Upper lobe of right lung (tissue), 1 donor: ENCODE measurements at places on chromosomes 5 and 9.

DNA sequence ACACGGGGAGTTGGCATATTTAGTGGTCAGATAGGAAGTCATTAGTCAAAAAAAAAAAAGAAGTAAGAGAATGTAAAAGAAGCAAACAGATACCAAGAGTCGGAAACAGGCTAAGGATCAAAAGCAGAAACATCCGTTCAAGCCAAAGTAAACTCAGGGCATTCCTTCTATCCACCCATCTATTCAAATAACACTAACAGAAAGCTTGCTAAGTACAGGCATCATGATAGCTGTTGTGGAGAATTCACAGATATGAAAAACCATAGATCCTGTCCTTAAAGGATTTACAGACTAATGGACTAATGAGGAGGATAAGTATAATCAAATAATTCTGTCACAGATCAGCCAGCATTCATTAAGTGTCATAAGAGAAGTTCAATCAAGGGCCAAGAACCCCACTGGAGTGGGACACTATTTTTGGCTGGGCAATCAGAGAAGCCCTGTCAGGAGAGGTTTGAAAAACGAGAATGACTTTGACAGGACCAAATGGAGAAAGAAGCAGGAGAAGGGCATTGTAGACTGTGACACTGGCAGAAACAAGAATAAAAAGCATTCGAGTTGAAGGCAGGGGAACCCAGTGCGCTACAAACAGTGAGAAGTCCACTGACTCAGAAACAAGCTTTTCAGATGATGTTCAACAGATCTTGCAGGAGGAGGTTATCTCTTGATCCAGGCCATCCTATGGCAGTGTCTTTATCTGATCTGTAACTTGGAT lies 154.2 kb upstream of the TSLP start:
- no peak for DNase-seq

- DNase-seq, result no peak
Observed at GRCh38 chr9:91795598-91796241, 154.3 kb downstream of the ROR2 start.

GRCh38 chr5:59819806-59820205 lies 73.7 kb downstream of the PDE4D start:
- no peak for DNase-seq

DNA sequence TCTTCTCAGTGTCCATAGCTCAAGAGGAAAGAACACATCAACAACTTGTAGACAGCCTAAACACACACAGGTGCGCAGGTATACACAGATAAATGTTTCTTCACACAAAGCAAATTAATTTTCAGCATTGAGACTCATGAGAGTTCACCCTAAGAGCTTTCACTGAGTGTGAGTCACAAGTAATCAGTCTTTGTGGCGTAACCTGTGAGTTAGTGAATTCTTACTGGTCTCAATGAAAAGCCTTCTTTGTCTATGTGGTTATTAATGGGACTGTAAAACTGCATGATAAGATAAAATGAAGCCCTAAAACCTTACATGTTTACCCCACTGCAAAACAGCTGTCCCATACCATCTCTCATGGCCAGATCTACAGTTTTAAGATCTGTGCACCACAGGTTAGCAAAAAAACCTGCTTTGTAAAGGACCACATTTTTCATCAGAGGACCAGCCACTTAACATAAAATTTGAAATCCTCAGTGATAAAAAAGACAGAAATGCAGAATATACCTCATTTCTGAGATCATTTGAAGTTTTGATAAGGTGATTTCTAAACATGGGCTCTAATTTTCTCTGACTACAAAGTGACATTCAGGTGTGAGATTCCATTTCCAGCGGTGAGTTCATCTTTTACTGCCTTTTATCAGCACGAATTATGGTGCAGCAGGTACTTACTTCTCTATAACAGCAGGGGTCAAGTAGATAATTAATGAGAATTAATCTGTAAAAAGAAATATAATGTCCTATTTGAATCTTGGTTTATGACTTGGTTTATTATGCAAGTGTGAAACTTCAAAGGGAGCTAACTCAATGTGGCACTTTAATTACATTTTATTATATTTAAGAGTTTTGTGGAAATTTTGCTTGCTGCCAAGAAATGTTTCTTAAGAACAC lies 335.7 kb upstream of the PIK3R1 start:
- DNase-seq, result no peak

DNA sequence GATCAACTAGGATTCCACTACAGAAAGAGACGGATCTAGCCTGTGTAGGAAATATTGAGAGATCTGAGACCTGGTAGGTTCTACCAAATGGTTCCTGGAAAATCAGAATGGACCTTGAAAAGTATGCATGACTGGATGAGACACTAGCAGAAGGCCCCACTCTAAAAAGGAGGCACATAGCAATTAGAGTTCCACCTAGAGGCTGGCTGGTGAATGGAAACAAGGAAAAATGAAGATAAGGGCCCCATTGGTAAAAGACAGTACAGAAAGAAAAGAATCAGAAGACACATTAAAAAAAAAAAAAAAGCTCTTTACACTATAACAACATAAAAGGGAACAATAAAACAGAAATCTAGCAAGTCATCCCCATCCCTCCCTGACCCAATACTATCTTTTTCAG lies 518.5 kb downstream of the NR2F1-AS1 start:
- DNase-seq, result no peak

DNA sequence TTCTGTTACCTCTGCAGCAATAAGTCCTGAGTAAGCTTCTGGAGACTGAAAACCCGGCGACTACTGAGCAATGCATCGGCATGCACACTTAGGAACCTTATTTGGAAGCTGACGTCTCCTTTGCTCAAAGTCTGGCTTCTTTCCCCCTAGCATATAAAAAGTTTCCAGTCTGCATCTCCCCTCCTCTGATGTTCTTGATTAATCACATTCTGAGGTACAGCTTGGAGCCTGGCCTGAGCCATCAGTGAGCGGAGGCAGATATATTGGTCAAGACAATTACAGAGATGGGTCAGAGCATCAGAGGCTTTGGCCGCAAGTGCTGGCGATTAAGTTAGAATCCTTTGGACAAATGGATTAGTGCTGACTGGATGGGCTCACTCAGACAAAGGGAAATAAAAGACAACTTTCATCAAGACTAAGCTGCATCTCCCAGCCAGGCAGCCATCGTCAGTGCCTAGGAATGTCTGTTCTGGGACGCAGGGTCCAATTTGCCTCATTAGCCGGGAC lies 140.7 kb downstream of the MTX3 start:
- DNase-seq, result no peak

DNA sequence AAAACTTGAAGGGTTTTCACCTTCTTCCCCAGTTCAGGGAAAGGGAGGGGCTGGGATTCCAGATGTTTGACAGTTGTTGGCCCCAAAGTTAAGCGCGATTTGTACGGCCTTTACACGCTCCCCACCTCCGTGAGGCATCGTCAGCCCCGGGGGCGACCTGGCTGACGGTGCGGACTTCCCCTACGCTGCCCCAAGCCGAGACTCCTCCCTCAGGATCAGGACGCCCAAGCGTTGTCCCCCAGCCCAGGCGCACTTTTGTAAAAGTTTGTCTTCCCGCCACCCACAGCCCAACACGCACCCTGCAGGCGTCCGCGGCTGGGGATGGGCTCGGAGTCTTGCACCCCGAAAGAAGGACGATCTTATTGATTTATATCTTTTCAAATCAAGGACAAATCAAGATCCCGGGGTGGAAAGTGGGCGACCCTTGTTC lies 713 bp downstream of the MOB3B start:
- DNase-seq, result peak; percentile 82

DNA sequence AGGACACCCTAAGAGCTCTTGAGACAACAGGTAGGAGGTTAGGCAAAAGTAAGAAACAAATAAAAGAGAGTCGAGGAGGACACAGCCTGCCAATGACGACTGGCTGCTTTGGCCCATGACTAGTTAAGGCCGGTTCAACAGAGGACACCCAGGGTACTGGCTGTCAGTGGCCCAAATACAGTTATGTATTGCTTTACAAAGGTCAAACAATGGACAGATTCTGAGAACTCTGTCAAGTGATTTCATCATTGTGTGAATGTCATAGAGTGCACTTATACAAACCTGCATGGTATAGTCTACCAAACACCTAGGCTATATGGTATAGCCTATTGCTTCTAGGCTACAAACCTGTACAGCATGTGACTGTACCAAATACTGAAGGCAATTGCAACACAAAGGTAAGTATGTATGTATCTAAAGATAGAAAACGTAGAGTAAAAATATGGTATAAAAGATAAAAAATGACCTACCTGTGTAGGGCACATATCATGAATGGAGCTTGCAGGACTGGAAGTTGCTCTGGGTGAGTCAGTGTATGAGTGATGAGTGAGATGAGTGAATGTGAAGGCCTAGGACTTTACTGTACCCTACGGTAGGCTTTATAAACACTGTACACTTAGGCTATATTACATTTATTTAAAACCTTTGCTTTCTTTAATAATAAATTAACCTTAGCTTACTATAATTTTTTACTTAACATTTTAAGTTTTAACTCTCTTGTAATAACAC lies 6.5 kb upstream of the FAM81B start:
- DNase-seq, result no peak

DNA sequence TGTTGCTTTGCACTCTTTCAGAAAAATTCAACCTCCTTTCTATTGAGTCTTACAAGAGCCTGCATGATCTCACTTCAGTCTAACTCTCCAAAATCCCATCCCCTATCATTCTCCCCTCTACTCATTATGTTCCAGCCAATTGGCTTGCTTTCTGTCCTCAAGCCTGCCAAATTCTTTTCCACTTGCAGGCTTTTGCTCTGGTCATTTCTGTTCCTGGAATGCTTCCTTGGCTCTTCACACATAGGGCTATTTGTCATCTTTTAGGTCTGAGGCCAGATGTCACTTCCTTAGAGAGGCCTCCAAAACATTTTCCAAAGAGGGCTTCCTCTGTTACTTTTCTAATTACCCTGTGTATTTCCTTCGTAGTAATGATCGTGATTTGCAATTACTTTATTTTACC lies 11.8 kb upstream of the CHD1 start:
- no peak for DNase-seq

GRCh38 chr5:154110716-154111115 lies 71.9 kb downstream of the MFAP3 start:
- DNase-seq, result no peak

- DNase-seq, result no peak
Observed at GRCh38 chr5:150358261-150359095, 981 bp downstream of the TCOF1 start.

- no peak for DNase-seq
Observed at GRCh38 chr5:113776832-113777525, 263.5 kb downstream of the YTHDC2 start.

GRCh38 chr9:34375901-34376595 lies 650 bp downstream of the MYORG start:
- peak; percentile 81 for DNase-seq

DNA sequence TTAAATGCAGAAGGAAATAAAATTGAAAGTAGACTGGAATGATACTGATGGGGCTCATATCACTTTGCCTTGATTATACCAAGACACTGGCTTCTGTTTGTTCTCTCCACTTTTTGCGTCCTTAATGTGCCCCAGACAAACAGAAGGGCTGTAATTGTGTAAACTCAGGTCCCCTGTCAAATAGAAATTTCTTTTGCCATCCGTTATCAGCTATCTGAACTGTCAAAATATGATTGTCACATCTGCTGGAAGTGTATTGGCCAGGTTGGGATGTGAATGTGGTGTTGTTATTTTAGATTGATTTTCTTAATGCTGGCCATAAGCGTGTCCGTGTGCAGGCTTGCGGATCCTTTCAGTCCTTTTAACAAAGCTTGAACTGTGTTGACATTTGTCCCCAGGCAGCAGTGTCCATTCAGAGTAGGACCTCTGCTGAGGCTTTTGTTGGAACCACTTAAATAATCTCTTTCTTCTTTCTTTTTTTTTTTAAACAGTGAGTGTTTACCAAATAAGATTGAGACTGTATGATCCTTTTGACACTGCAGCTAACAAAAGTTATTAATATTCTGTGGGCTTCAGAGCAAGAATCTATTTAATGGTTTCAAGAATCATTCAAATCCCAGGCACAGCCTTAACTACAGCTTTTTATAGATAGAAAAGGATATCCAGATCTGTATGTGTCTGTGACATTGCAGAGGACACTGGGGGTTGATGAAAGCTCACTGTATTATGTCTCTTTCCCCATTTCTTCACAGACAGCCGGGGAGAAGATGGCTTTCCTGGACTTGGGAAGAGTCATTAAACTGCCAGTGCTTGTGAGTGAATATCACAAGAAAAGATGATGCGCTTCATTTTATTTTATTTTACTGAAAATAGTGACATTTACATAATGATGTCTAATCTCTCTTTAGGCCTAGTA lies 171.7 kb downstream of the ZNF608 start:
- no peak for DNase-seq

DNA sequence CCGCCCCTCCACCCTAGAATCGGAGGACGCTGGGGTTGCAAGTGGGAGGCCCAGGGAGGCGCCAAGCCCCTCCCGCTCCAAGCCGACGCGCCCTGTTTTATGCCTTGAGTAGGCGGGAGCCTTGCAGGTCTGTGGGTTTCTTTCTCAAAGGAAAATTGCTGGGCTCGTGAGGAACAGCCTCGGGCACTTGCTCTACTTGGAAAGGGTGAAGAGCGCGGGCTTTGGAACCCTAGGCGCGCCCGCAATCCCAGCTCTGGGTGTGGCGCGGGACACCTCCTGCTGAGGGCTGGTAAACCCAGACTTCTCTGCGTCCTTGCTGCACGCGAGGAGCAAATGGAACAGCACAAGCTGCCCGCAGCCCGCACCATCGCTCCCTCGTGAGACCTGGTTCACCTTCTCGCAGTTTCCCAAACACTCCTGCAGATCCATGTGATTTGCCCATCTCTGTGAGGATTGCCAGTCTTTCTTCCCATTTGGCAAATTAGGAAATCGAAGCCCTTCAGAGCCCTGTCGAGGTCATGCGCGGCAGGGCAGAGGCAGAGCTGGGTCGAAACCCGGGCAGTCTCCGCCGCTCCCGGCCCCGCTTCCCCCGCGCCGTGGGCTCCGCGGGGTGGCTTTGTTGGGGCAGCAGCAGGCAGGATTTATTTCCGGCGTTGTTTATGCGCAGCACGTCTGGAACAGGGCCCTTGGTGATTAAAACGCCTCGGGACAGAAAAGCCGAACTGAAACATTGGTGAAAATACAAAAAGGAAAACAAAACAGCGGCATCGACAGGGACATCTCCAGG lies 98.4 kb upstream of the CPLX2 start:
- DNase-seq, result no peak

DNA sequence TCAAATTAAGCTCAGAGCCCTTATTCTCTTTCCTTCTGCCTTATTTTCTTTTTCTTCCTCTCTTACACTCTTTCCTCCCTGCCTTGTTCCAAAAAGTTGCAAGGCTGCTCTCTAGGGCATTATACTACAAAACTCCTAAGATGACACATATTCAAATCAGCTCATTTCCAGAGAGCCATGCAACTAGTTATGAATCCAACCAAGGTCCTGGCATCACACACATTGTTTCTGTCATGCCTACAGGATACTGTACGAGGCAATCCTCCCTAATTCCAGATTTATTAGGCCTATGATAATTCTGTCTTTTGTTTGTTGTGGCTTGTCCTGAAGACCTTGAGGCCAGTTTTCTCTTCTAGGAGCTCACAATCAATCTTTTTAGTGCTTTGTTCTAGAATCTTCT lies 87.0 kb upstream of the TBCA start:
- DNase-seq, result no peak

DNA sequence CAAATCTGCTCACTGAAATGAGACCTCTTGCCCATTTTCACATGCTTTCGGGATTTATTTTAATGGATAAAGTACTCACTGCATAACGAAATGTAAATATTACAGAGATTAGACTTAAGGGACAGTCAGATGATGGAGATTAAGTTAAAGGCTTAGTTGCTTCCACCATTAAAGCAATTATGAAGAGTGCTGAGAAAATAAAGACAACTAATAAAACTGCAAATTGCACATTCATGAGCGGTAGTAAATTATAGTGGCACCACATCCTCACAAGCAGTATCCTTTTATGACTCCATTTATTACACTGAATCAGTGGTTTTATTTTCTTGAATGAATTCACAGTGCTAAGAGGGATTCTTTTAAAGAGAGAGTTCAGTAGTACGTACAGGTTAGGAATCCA lies 76.2 kb upstream of the TMED7 start:
- DNase-seq, result no peak
